Tibial nerve (tissue), 4 donors: ENCODE measurements at places on chromosomes 12 and 14. TPM values are rescaled to one million over a fixed set of nuclear protein-coding genes. Genes with fewer than 3 reads are reported as not detected.

GRCh38 chr12:1093166-1093751 lies 102.2 kb downstream of the ERC1 start:
- peak; percentile 74 for DNase-seq

DNA sequence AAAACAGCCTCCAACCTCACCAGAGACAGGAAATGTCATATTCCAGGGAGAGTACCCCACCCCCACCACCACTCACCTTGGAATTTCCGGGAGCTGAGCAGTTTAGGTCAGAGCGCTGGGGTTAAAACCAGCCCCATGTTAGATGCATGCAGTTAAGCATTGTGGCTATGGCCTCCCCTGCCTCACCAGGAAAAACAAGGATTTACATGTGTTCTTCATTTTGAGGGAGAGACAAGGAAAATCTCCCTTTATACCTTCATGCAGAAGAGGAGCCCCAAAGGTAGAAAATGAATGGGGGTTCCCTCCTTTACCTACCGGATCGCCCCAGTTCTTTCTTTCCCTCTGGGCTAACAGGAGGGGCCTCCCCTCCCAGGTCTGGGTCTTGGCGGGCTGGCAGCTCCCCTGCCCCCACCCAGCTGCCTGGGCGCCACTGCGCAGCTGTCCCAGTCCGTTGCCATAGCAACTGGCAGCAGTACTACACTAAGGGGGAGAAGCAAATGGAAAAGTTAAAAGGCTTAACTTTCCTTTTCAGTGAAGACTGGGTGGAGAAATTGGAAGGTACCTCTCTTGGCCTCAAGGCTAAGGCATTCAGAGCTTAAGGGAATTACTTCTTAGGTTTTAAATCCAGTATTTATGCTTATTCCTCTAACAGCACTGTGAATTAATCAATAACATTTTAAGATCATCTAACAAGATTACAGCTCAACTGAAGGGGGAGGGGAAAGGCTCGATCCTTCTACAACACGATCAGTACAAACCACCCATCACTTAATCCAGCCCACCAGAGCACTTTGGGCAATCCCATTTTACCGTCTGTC lies 20.5 kb downstream of the CBX5 start:
- DNase-seq = peak; percentile 68

The TSPAN11 gene
- total RNA-seq = 10.7 TPM

DNA sequence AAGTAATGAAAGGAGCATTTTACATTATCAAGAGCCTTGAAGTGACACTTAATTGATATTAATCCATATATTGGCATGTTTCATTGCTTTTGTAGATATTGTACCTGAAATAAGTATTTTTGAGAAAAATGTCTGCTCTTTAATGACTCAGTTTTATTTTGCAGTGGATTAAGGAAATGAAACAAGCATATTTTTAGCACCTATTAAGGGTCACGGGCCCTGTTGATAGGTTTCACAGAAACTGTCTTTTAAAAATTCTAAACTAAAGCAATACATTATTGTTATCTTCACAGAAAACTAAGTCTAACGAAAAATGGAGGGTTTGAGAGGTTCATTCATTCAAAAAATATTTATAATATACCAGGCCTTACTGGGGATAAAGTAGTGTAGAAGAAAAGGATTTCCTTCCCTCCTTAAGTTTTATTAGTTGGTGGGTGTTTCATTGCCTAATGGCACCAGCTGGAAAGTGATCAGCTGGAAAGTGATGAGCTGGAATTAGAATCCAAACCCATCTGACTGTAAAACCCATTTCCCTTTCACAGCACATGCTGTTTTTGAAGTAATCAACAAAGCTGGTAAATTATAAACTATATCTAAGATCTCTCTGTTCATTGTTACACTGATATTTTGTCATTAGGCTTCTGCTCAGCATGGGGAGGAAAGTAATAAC lies 54.2 kb downstream of the PTPRQ start:
- DNase-seq = no peak

- no peak for DNase-seq
Measured at GRCh38 chr14:78451319-78451695, 281.1 kb downstream of the NRXN3 start.

DNA sequence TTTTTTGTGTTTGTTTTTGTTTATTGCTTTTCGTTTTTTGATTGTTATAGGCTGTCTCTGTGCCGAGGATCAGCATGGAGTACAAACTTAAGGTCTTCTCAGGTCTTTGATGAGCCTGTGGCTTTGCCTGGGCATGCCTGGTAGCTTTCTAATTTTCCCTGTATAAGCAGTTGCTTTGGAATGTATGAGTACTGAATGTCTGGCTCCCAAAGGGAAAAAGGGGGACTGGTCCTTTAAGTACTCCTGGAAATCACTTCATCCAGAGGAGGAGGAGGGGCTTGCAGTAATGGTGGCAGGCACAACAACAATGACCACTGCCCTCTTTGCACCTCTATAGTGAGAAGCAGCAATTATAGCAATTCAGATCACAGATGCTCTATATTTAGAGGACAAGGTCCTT lies 67.6 kb upstream of the TTC7B start:
- no peak for DNase-seq

The MYH7 gene
- total RNA-seq = not detected

GRCh38 chr12:120890963-120891362 lies 13.2 kb downstream of the SPPL3 start:
- DNase-seq = no peak

DNA sequence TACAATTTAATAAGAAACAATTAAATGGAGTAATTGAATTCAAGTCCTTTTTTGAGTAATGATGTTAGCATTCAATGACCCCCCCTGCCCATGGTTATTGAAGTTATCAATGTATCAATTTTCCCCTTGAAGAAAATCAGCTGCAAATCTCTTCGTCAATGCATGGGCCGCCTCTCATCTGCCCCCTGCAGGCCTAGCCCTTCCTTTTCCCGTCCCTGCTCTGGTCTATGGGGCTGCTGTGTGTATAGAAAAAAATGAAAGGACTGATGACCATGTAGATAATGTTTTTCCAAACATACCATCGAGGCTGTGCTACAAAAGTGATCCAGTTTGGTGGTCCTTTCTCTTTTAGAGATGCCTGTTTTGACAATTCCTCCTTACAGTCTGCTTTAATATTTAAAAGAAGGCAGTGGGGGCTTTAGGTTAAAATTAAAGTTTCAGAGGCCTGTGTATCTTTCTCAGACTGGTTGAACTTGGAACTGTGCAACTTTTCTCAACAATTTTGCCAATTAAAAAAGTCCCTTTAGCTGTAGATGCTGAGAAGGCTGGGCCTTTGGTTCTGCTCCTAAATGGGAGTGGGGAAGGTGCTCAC lies 98.4 kb downstream of the APAF1 start:
- no peak for DNase-seq

DNA sequence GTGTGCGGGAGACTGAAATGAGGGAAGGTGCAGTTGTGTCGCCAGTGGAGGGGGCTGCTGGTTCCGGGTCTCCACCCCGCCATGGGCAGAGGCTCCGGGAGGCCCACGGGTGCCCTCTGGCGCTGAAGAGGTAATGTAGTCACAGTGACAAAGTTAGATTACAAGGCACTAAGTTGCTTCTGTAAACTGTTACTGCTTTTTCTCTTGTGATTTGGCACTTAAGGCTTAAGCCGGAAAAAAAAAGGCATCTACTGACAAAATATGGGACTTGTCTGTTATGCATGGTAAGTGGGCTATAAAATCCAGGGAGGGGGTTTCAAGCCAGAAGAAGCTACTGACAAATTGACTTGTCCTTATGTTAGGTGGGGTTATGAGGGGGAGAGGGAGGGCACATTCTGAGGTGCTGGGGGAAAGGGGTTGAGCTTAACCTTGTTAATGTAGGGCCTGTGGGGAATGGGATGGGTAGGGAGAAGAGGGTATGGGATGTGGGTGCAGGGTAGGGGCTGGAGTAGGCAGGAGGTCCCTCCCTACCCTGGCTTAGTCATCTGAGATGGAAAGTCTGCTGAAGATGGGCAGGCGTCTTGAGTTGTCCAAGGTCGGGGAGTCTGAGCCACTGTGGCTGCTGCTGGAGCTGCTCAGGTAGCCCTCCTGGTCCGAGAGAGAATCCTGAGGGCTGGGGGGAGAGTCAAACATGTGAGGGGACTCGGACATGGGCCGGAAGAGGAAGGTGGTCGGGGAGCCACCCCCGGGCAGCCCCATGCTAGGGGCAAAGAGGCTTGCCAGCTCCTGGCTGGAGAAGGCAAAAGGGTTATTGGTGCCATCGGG lies 3.7 kb downstream of the ZFP36L1 start:
- DNase-seq = peak; percentile 71
